ENCODE measurements at places on chromosomes 7 and 10. TPM values are rescaled to one million over a fixed set of nuclear protein-coding genes. Genes with fewer than 3 reads are reported as not detected.
A peak's percentile ranks its signal among the peaks of the same experiment; 100 is the strongest.

- peak; percentile 72 for DNase-seq
Observed at GRCh38 chr10:123614888-123615287, 51.3 kb upstream of the GPR26 start.

GRCh38 chr10:123425680-123426079 is 240.5 kb upstream of the GPR26 start:
- no peak for DNase-seq

- DNase-seq = no peak
Observed at GRCh38 chr10:124689911-124690498, 54.2 kb downstream of the FAM53B start.

- DNase-seq = no peak
Observed at GRCh38 chr7:1900847-1901246, 230.8 kb downstream of the ELFN1 start.

DNA sequence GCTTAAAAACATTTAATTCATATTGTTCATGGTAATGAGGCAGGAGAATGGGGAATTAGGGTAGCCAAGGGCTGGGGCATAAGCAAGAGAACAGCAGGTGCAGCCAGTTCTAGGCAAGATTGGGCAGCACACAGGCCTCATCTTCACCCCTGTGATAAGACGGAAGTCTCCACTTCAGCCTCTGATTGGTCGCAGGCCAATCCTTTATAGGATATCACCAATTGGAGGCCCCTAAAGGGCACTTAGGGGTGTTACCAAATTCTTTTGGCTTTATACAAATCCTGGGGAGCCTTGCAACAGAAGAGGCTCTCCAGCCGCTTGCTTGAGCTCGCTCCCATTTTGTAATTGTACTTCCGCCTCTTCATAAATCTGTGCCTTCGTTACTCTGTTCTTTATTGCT is 231.1 kb downstream of the REEP3 start:
- DNase-seq = no peak

GRCh38 chr10:22649390-22649841 is 65.0 kb downstream of the PIP4K2A start:
- peak; percentile 58 for DNase-seq

DNA sequence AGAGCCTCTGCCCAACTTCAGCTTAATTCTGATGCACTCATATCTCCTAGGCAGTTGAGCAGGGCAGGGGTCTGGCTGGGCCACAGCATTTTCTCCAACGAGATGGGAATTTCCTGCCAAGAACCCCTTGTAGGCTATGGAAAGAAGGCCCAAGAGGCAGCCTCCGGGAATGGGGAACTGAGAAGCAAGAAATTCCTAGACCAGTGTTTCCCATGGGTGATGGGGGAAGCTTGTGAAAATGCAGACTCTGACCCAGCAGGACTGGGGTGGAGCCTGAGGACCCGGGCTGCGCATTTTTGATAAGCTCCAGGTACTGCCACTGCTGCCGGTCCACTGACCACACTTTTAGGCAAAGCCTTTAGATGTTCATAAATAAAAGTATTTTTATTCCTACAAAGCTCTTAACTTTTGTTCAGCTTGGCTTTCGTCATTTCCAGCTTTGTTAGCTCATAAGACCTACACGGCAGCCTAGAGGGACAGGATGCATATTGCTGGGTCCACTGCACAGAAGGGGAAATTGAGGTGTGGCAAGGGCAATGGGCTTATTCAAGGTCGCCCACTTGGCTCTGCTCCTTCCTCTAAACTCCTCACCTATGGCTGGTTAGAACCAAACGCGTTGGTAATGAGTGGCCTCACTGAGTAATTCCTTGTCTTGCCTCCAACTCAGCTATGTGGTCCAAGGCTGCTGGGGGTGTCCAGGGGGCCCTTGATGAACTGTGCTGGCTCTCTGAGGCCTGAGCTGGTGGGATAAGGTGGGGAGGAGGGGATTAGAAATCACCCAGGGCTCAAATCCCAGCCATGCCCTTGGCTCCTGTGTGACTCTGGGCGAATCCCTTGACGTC is 29.5 kb downstream of the ZCCHC24 start:
- no peak for DNase-seq

DNA sequence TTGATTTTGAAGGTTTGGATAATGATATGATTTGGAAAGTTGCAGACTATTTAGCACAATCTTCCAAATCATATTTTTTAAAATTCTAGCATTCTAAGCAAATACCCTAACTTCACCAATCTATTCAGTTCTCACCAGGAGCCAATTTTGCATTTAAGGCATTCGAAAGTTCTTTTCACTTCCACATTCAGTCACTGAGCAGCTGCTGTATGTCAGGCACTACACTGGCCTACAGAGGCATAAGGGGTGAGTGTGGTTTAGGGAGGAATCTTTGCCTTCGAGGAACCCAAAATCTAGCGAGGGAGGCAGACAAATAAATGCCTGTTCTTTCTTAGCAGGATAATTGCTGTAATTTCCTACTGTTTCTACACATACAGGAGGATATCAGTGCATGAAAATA is 10.7 kb upstream of the UCN3 start:
- DNase-seq = no peak

DNA sequence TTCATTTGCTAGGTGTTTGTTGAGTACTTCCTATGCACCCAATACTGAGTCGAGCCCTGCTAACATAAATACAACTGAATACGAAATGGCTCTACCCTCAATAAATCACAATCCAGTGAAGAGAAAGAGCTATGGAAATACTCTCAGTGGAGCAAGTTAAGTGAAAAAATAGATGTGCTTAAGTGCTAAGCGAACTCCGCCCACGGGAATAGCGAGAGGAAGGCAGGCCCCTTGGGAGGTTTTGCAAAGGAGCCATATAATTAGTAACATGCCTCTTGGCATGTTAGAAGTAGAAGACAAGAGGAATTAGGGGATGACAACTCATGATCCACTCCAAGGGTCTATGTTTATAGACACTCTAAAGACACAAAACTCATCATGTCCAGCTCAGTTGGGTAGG is 42.8 kb upstream of the TSPAN33 start:
- DNase-seq = no peak

GRCh38 chr7:101818287-101819071 is 1.1 kb downstream of the CUX1 start:
- DNase-seq = no peak

- DNase-seq = no peak
Observed at GRCh38 chr10:98394851-98395440, 20.0 kb downstream of the PYROXD2 start.

- DNase-seq = peak; percentile 67
Observed at GRCh38 chr7:117143580-117143979, 179.3 kb downstream of the WNT2 start.

- DNase-seq = no peak
Observed at GRCh38 chr7:128800567-128800966, 8.8 kb downstream of the CCDC136 start.

DNA sequence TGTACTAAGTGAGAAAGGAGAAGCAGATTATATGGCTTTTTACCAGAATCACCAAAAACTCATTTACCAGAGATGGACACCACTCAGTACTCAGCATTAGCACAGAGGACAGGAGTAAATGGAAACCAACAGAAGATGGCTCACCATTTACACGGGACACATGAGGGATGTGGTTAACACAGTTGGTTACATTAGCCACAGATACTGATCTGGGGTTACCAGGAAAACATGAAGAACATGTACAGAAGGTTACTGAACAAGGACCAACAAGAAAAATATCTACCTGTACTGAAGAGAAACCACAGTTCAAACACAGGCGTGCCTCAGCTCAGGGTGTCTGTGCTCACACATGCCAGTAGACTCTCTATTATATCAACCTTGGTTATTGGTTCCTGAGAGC is 1285.8 kb upstream of the SORCS1 start:
- DNase-seq = no peak

GRCh38 chr10:28807760-28808613 is 130.7 kb downstream of the BAMBI start:
- no peak for DNase-seq

DNA sequence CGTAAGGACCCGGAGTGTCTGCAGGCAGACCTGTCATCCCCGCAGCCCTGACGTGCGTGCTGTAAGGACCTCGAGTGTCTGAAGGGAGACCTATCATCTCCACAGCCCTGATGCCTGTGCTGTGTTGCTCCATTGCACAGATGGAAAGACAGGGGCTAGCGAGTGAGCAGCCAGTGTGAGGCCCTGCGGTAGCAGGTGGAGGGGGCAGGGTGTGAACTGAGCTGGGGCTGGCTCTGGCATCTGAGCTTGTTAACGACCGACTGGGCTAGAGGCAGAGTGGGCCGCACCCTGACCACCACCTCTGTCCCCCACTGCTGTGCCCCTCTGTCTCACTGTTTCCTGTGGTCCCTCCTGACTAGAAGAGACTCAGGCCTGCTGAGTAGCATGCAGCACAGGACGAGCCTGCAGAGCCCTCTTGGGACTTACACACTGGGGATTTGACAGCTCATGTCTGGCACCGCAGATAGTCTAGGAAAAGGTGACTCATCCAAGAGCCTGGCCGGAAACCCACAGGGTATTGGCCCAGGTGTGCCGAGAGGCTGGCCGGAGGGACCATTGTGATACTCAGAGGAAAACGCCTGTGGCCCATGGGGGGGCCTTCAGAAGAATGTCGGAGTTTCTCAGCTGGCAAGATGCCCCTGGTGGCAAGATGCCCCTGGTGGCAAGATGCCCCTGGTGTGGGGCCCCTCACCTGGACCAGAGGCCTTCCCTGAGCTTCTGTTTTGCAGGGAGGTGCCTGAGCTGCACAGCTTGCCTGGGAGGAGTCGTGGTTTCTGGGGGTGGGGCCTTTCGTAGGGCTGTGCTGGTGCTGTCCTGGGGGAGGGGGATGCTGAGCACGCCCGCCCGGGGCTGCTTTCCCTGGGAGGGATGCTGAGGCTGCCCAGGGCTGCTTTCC is 34.3 kb downstream of the INPP5A start:
- peak; percentile 84 for DNase-seq

DNA sequence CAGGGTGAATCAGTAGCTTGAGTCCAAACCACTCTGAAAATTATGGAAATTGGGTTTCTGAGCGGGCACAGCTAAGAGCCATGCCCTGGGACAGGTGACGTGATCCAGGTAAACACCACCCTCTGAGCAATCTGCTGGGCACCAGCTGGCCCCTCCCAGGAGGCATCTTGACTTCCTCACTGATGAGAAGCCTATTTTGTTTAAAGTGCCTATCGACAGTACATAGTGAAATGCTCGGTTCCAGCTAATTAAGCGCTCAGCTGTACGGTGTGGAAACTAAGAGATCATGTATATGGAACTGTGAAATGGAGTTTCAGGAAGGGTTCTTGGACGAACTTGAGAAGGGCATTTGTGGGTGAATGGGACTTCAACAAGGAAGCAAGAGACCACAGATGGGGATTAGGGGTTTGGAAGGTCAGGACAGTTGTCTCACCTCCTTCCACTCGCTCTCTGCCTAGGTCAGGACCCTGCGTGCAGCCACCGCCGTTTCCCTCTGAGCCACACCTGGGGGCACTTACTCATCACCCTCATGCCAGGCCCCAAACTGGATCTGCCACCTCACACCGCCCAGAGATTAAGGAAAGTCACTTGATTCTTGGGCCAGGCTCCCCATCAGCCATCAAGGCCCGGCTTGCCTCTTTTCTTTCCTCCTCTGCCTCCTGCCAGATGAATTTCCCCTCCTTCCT is 3.2 kb downstream of the ITPRIP start:
- peak; percentile 26 for DNase-seq

DNA sequence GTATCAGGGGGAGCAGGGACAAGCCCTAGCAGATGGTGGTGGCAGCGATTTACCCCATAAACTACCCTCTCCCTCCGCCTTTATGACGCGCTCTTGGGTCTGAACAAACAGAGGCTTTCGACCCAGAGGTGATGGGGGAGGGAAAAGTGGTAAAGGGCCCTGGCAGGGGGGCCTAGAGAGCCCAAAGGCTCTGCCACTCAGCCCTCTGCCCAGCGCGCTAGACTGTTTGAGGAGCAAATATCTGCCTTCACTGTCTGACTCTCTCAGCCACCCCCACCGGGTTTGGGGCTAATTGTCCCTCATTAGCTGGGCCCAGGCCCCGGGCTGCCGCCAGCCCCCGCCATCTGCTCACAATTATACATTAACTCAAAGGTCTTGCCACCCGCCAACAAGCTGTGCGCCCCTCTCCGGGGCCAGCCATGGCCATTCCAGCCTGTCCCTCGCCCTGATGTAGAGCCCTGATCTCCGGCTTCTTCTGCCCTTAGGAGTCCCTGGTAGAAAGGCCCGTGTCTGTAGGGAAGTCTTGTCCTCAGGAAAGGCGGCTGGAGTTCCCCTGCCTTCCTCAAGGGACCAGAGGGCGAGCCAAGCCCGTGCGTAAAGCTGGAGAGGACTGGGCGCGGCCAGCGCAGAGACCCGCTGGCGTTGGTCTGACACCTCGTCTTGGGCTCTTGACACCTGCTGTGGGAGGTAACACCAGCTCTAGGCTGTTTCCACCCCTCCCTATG is 1.9 kb upstream of the PAX4 start:
- peak; percentile 7 for DNase-seq

GRCh38 chr10:117457932-117458331 is 82.7 kb upstream of the PDZD8 start:
- DNase-seq = no peak

DNA sequence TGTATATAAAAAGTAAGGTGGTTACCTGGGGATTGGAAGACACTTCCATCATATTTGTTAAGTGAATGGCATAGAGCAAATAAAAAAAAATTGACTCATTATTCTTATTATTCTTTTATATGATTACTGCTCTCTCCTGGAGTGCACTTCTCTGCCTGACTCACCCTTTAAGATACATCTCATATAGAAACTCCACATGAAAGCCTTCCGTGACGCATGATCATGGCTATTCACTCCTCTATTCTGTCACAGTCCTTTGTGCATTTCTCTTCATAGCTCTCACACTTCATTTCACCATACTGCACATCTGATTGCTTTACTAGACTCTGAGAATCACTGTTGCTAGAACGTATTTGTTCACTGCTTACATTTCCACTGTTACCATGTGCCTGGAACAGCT is 597.3 kb downstream of the CNTNAP2 start:
- DNase-seq = no peak

- DNase-seq = no peak
Observed at GRCh38 chr7:81029511-81029910, 110.7 kb upstream of the SEMA3C start.

The ZNF485 gene
- 0.60 TPM for total RNA-seq

The HTR5A gene
- not detected for total RNA-seq

The FAM221A gene
- 8.1 TPM for total RNA-seq

The VAX1 gene
- total RNA-seq = not detected

The IDI2 gene
- not detected for total RNA-seq

The MAGI2 gene
- 0.44 TPM for total RNA-seq

The AUTS2 gene
- 0.79 TPM for total RNA-seq

The VWA2 gene
- not detected for total RNA-seq

The CPA4 gene
- under 0.01 TPM for total RNA-seq

The GRID2IP gene
- under 0.01 TPM for total RNA-seq
